ENCODE measurements at places on chromosomes 12 and 14.

GRCh38 chr12:3713483-3713882 lies 39.4 kb downstream of the CRACR2A start:
- DNase-seq, result no peak

- no peak for DNase-seq
These were observed 10.7 kb upstream of the HSP90AA1 start for GRCh38 chr14:102097441-102098135.

DNA sequence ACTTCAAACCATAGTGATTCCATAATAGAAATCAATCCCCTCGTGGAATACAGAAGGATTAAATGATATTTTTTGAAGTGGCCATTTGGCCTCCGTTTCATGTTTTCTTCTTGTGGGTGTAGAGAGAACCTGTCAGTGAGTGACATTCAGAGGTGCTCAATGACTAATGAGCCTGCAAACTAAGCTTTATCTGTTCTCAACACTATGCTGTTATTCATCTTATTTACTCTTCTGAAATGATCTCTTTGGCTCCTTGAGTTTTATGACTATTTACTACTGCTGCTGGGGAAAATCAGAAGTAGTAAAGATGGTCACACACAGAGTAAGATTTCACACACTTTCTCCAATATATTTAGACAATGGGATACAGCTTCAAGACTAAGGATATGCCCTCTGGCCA lies 30.4 kb downstream of the ATP2B1 start:
- no peak for DNase-seq

- no peak for DNase-seq
These were observed 141.0 kb downstream of the PAH start for GRCh38 chr12:102776041-102776440.

- DNase-seq, result no peak
These were observed 27.6 kb upstream of the CCDC91 start for GRCh38 chr12:28162697-28163096.

DNA sequence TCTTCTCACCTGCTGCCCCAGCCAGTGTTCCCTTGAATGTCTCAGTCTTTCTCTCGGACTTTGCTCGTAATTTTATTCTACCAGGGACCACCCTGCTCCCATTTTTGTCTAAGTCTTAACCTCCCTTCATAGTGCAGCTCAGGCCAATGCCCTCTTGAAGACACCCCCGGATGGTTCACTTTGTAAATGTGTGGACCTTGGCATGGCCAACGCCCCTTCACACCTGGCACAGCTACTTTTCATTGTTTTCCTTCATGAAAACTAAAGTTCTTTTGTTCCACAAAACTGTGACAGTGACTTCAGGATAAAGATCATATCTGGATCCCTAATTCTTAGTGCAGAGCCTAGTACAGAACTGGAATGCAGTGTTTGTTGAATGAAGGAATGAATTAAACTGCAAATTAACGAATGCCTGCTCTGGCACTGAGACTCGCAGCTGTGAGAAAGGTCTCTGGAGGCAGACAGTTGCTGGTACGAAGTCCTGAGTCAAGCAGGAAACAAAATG lies 3.5 kb upstream of the RNASE4 start:
- no peak for DNase-seq

DNA sequence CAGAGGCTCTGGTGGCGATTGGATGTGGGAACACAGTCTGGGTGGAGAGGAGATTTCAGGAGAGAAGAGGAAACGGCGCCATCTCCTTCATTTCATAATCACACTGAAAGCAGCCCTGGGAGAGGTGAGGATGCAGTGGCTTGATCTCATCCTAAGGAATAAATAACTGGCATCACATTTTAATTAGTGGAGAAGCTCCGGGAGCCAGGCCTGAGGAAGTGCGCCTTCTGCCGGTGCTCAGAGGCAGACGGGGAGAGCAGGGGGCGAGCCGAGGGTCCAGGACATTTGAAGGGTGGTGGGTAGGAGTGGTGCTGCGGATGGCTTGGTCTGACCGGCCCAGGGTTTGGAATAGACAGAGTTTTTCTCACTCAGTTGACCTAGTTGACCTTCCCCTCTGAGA lies 265.0 kb downstream of the CACNA1C start:
- DNase-seq, result no peak

DNA sequence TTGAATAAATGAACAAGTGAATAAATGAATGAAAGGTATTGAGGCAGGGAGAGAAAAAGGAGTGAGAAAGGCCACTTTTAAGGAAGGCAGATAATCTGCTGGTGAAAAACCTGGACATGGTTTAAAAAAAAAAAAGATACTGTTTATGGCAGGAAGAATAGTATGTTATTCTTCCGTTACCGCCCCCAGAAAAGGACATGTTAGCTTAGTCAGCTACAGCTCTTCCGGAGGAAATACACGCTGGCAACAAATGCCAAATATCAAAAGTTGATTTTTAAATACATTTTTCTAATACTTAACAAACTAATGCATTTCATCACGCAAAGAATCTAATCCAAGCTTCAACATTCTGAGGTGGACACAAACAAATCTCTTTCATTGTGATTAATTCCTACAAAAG lies 43.2 kb downstream of the SLC5A8 start:
- no peak for DNase-seq

DNA sequence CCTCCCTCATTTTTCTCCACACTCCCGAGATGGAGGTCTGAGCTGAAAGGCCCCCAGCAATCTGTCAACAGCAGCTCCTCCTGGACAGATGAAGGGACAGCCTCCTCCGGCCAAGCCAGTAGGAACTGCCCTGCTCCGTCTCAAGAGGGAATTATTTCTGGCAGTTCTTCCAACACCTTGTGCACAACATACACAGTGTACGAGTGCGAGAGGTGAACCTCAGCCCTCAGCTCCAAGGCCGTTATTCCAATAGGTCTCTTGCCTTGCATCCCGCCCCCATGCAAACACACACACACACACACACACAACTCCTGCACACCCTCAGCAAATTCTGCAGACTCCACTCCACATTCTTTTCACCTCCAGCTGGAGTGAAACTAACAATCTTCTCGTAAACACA lies 181.7 kb upstream of the FAR2 start:
- DNase-seq, result no peak

GRCh38 chr12:132354211-132354981 lies 25.0 kb upstream of the GALNT9 start:
- DNase-seq, result no peak

DNA sequence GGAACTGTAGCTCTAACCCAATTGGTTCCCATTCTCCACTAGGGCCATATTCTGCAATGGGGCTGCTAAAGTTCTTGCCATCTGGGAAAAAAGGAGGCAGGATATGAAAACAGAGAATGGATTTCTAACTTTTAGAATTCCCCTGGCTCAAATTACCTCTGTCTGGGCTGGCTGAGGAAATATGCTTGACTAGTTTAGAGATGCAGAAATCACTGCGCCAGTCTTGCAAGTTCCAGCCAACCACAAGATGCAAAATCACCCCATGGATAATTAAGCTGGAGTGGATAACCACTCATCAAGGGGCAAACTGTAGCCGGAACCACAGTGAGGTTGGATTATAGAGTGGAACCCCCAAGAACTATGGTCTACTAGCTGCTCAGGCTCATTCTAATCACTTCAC lies 126.3 kb downstream of the RALGAPA1 start:
- no peak for DNase-seq

DNA sequence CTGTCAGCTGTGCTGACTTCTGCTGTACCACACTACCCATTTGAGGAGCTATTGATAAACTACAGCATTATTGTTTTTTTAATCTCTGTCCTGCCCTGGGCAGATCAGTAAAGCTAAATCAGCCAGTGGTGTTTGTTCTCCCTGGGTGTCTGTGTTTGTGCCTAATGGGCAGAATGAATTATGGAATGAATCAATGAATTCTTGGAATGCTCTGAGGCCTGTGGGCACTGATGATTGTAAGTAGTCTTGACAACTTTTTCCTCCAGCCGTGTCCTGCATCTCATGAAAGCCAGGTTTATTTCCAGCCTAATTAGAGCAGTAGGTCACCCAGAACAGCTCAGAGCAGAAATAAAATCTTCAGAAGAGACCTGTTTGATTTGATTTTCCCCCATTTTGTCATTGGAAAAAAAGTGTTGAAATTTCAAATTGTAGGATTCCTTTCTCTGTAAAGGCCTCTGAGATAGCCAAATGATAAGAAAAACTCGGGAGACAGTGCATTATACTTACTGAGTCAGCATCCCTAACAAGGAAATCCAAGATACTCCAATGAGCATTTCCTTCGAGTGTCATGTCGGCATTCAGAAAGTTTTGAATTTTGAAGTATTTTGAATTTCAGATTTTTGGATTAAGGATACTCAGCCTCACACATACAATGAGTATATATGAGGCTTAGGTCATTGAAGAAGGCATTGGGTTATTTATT lies 19.4 kb upstream of the EVL start:
- DNase-seq, result no peak

DNA sequence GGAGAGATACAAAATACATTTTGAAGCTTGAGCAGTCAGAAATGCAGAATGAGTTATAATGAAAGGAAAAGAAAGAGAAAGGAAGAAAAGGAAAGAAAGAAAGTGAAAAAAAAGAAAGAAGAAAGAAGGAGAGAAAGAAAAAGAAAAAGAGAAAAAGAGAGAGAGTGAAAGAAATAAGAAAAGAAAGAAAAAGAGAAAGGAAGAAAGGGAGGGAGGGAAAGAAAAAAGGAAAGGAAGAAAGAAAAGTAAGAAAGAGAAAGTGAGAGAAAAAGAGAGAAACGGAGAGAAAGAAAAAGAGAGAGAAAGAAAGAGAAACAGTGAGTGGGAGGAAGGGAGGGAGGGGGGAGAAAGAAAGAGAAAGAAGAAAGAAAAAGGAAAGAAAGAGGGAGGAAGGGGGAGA lies 549.9 kb downstream of the GALC start:
- no peak for DNase-seq

- no peak for DNase-seq
These were observed 138.7 kb upstream of the PZP start for GRCh38 chr12:9346866-9347327.

- no peak for DNase-seq
These were observed 9.9 kb downstream of the HELB start for GRCh38 chr12:66312189-66312588.

DNA sequence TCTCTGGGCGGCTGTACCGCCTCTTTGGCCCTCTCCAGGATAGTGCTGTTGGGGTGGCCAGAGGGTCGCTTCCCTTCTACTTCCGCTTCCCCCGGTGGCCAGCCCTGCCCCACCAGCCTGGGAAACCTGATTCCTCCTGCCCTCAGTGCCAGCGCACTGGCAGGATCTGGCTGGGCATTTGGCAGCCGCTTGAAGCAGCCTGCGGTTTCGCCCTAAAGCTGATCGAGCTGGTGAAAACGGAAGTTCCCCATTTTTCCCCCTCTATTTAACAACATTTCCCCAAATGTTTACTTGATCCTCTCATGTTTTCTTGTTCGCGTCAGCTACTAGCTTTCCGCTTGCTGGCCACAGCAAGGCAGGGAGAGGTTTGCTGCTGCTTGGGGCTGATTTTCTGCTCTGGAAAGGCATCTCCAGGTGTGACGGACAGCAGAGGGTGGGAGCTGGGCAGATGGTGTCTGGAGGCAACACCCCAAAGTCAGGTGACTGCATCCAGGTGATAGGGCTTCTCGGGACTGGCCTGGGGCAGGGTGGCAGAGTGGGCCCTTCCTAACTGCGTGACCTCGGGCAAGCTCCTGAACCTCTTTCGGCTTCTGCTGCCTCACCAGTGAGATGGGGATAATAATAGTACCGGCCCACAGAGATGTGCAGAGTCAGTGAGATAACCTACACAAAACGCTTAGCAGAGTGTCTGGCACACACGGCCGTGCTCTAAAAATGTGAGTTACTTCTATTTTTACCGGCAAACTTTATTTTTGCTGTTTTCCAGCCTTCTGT lies 53.1 kb downstream of the TSPAN9 start:
- no peak for DNase-seq

GRCh38 chr12:124790650-124791400 lies 72.8 kb downstream of the SCARB1 start:
- no peak for DNase-seq

GRCh38 chr14:76947078-76947837 lies 81.2 kb downstream of the IRF2BPL start:
- peak; percentile 57 for DNase-seq

GRCh38 chr12:9741726-9742125 lies 8.8 kb upstream of the CLECL1 start:
- peak; percentile 38 for DNase-seq

- no peak for DNase-seq
These were observed 361.2 kb downstream of the CCER1 start for GRCh38 chr12:90593596-90594295.

DNA sequence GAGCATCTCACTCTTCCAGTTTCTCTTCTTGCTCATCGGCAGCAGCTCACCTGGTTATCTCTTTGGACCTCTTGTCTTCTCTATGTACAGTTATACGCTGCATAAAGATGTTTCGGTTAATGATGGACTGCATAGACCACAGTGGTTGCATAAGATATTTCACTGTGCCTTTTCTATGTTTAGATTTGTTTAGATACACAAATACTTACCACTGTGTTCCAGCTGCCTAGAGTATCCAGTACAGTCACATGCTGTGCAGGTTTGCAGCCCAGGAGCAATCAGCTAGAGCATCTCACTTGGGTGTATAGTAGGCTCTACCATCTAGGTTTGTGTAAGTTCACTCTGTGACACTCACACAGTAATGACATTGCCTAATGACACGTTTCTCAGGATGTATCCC lies 57.6 kb downstream of the FBXL14 start:
- DNase-seq, result no peak

GRCh38 chr12:52207895-52208294 lies 16.1 kb upstream of the KRT80 start:
- no peak for DNase-seq

DNA sequence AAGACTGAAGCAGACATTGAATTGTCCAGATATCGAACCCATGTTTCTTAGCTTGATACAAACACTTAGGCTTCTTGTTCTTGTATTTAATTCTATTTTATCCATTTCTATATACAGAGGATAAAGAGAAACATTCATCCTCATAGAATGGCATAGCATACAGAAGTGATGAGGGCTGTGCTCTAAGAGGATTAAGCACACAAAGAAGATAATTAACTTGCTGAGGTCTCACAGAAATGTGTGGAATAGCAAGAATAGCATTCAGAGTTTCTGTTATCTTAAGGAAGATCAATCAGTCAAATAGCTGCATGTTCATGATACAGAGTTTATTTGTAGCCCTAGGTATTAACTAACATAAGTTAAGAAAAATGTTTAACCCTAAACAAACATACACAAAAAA lies 27.3 kb upstream of the STRAP start:
- DNase-seq, result no peak

DNA sequence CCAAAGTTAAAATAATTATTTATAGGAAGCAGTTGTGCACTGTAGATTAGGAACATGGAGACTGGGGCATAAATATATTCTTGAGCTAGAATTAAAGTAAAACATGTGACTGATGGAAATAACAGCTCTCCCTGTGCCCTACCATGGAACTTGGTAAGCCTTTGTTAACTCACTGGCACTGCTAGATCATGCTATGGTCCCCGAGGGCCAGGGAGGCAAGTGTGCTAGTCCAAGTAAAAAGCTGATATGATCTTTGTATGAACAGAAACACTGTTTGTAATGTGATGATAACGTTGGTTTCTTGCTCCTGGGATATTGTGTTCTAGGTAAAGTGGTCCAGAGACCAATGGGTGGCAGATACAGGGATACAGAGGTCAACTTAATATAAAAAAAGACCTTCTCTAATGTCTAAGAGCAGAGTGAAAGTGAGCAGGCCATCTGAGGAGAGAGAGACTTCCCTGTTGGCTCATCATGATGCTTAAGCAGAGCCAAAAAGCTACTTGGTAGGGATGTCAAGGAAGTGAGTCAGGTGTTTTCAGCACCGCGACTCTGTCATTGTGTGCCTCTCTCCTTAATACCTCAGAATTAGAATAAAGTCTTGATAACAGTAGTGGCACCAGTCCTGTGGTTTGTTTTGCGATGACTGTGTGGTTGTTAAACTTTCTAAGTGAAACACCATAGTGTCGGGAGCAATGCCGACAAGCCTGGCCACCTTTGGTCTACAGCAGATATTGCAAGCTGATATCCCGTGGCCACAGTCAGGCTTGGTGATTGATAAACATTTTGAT lies 27.6 kb downstream of the BICD1 start:
- DNase-seq, result no peak
